ENCODE measurements at places on chromosomes 4 and X.
A peak's percentile ranks its signal among the peaks of the same experiment; 100 is the strongest.

DNA sequence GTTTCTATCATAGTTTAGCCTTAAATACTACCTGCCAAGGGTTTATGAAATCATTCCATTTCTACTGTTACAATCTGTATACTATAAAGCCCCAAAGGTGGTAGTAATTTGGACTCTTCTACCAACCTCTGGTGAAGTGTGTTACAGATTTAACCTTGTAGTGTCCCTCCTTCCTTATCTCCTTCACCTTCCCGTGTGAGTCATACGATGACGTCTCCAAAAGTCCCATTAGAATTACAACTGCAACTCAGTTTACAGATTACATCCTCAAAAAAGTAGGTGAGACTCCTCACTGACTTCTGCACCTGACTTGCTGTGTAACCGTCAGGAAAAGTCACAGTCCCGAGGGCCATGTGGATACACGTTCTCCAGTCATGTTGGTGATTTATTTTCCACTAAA is 219.0 kb downstream of the DCTD start:
- no peak for DNase-seq

- no peak for DNase-seq
Observed at GRCh38 chr4:101989551-101989950, 199.0 kb downstream of the BANK1 start.

DNA sequence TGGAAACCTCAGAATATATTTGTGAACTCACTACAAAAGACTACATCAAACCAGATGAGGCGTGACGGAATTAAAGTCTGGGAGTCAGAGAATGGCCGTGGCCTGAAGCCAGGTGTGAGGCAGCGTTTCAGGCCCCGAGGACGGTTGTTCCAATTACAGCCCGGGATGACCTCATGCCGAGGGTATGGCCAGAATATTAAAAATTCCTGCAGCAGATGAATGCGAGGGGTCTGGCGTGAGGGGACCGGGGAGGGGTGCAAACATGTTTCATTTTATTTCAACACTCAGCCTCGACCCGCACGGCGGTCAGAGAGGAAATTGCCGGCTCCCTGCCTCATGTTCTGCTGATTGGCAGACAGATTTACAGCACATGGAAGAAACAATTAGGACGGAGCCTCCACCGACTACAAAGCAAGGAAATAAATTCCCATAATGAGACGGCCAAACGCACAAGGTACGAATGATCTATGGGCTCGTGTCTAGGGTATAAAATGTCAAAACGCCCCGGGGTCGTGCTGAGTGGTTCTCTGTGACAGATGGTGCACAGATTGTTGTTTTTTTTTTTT is 289.7 kb downstream of the SHOX start:
- DNase-seq: no peak

DNA sequence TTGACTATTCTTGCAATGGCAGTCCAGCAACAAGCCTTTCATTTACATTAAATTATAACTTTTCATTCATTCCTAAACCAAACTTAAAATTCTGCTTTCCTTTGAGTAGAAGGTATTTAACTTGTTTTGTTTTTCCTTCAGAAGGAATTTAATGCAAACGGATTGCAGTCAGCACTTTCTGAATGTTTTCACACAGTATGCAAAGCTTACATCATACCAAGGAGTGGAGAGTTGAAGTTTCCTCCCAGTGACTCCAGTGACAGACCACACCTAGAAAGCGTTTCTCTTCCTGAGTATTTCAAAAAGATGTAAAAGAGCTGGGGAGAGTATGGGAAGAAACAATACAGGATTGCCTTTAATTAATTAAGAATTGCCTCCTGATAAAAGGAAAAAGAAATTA is 8.1 kb downstream of the EPGN start:
- DNase-seq: no peak

DNA sequence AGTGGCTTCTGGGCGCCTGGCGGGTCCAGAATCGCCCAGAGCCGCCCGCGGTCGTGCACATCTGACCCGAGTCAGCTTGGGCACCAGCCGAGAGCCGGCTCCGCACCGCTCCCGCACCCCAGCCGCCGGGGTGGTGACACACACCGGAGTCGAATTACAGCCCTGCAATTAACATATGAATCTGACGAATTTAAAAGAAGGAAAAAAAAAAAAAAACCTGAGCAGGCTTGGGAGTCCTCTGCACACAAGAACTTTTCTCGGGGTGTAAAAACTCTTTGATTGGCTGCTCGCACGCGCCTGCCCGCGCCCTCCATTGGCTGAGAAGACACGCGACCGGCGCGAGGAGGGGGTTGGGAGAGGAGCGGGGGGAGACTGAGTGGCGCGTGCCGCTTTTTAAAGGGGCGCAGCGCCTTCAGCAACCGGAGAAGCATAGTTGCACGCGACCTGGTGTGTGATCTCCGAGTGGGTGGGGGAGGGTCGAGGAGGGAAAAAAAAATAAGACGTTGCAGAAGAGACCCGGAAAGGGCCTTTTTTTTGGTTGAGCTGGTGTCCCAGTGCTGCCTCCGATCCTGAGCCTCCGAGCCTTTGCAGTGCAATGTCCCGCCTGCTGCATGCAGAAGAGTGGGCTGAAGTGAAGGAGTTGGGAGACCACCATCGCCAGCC is at the start of gene ATOH1:
ATOH1 (plus strand) TSS at position 422 of the 663 bp plus-strand sequence; CDS start at position 596, 174 bp downstream.
- DNase-seq: peak; percentile 94

DNA sequence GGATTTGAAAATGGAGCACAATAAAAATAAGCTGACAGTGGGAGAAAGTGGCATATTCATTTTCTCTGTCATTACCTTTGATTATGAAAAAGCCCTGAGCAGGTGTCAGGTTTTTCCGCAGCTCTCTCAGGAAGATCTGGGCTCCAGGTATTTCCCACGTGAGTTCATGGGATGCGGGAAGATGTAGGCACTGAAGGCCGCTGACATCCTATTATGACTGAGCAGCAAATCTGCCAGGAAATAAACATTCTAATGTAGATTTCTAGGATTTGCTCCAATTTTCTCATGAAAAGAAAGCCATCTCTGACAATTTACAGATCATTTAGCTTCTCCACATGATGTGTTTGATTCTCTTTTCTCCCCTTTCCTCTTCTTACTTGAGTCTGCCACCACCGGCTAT is 160.7 kb downstream of the KIT start:
- no peak for DNase-seq

DNA sequence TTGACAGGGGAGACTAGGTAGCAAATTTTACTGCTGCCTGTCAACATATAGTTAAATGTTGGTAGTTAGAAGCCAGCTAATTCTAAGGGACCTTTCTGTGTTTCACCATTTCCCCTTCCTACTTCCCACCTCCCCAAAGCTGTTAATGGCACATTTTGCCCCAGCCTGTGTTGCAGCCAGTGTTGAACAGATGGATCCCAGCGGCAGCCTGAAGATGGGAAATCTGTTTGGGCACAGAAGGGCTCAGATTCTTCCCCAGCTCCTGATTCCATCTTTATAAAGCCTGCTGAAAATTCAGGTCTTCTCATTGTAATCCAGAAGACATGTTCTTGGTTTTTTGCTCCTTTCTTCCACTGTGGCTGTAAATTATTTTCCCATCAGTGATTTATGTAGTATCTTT is 89.0 kb downstream of the SPRY1 start:
- DNase-seq: no peak

- peak; percentile 72 for DNase-seq
Observed at GRCh38 chrX:24369816-24370215, 9.4 kb downstream of the SUPT20HL1 start.

DNA sequence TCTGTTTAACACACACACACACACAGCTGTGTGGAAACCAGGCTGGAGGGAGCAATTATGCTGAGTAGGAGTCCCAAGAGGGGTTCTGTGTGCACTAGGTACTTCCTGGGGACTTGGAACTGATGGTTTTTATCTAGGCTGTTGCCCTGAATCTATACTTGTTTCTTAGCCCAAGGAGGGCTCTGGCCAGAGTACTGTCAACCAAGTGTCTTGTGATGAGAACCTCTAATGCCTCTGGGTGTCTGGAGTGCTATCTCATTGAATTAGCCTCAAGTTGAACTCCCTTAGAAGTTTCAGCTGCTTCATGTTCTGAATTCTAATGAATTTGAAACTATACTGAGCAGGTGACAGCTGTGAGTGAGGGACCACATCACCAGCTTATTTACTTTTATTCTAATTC is 16.6 kb downstream of the ARHGAP24 start:
- DNase-seq: no peak

DNA sequence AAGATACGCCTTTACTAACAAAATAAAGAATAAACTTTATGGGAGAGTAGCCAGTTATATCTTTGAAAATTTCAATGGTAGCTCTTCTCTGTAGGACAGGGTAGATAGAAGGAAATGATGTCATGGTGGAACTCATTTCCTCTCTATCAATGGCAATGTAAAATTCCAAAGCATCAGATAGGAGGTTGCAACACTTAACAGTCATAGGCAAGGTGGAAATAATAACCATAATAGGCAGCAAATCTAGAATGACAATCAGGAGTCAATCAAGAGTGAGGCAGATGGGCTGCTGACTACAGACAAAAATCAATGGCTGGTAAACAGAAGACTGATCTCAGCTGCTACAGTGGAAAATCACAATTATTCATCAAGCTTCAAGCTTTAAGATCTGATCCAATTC is 53.9 kb upstream of the TET2 start:
- no peak for DNase-seq

GRCh38 chrX:30714138-30714537 is 60.9 kb downstream of the GK start:
- DNase-seq: no peak

- no peak for DNase-seq
Observed at GRCh38 chr4:188596021-188596420, 456.8 kb downstream of the TRIML1 start.

- DNase-seq: no peak
Observed at GRCh38 chr4:1731180-1731579, 9.9 kb downstream of the TACC3 start.

DNA sequence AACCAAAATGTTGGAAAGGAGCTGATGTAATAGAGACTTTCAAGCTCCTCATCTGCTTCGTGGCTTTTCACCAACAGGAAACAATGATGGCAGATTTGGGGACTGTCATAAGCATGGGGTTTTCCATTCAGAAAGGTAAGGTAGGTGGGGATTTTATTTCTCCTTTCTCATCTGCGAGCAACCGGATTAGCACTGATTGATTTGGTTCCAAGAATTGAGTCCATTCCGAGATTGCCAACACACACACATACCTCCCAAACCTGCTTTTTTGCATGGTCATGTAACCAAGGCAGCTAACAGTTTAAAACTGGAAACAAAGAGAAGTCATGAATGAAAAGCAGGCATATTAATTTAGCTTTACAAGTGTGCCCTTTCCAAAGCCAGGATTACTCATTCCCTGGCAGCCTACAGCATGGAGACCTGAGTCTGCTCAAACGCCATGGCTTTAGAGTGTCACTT is 63.0 kb upstream of the LNX1 start:
- DNase-seq: no peak

GRCh38 chr4:145879598-145879997 is 59.0 kb downstream of the ZNF827 start:
- DNase-seq: peak; percentile 14

- DNase-seq: no peak
Observed at GRCh38 chrX:141164406-141164805, 12.5 kb downstream of the LDOC1 start.

GRCh38 chr4:26476545-26476944 is 13.7 kb downstream of the CCKAR start:
- DNase-seq: no peak

DNA sequence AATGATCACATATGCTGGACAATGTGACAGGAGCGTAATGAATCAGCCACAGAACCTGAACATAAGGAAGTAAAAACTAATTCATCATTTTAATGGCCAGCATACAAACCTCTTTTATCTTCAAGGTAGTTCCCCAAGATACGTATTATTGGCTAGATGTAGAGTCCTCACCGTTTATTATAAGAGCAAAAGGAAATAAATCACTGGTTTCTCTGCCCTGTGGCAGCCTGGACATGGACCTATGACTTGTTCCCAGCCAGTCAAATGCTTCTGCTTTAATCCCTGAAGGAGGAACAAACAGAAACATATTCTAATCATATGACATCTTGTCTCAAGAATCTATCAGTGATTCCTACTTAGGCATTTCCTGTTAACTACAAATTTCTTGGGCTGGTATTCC is 86.8 kb upstream of the FAM241A start:
- no peak for DNase-seq

DNA sequence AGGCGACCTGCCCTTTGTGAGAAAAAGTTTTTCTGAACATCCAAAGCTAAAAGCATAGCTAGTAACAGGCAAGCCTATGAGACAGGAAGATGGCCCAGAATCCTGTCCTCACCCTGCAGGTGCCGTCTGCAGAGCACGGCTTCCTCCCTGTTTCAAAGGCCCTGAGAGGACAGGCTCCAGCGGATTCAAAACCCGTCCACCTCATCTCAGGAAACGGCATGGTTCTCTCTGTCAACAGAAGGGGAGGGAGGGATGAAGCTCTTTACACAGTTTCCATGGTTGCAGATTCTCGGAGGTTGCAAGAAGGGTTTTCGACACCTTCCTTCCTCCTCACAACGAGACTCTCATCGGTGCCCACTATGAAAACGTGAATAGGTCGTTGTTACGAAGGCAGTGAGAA is 8.3 kb downstream of the PPP2R3B start:
- no peak for DNase-seq

DNA sequence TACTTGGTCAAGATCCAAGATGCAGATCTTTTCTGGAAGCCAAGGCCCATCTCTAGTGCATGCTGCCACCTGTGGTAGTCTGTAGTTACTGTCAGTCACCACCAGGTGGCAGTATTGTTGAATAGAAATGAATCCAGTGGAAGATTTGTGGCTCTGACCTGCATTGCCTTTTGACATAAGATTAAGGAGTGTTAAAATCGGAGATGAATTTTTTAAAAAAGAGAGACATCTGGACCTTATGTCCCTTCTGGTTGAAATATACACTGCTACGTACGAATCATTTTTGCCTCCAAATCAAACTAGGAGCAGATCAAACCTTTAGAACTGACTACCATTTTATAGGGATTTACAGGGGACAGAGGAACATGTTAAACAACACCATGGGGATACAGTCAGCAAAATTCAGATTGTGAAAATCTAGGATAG is 46.9 kb upstream of the RHOH start:
- DNase-seq: peak; percentile 87

DNA sequence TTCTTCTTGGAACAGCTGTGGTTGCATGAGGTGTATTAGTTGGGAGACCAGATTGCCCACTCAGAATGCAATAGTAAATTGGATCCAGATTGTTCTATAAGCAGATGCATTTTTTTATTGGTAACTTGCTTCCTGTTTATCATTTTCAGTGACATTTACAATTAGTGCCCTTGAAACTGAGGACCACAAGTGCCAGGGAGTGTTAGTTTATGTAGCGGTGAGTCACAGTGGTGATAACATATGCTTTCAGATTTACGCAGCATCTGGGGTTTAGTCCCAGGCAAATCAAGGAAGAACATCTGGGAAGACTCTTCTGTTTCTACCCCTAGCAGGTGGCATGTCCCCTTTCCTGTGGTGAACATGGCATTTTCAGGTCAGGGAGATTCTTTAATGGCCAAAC is 24.1 kb downstream of the FRMPD4 start:
- no peak for DNase-seq

DNA sequence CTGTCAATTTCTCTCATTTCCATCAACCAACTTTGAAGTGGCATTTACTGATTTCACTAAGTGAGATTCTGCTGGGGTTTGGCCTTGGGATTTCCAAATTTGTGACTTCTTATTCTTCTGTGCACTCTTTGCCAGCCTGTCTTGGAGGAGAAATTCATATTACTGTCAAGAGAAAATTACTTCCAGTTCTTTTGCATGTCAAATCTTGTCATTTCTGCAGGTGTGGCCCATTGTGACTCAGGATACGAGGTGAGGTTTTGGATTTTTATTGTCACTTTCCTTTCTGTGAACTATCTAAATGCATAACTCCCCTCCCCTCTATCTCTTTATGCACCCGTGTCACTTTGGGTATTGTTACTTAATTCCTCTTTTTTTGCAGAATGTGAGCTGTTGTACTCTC is 102.6 kb upstream of the GUCY1A1 start:
- DNase-seq: no peak
